AG04450 (cell line): ENCODE measurements at places on chromosomes 11 and 22. TPM values are rescaled to one million over a fixed set of nuclear protein-coding genes. Genes with fewer than 3 reads are reported as not detected.

DNA sequence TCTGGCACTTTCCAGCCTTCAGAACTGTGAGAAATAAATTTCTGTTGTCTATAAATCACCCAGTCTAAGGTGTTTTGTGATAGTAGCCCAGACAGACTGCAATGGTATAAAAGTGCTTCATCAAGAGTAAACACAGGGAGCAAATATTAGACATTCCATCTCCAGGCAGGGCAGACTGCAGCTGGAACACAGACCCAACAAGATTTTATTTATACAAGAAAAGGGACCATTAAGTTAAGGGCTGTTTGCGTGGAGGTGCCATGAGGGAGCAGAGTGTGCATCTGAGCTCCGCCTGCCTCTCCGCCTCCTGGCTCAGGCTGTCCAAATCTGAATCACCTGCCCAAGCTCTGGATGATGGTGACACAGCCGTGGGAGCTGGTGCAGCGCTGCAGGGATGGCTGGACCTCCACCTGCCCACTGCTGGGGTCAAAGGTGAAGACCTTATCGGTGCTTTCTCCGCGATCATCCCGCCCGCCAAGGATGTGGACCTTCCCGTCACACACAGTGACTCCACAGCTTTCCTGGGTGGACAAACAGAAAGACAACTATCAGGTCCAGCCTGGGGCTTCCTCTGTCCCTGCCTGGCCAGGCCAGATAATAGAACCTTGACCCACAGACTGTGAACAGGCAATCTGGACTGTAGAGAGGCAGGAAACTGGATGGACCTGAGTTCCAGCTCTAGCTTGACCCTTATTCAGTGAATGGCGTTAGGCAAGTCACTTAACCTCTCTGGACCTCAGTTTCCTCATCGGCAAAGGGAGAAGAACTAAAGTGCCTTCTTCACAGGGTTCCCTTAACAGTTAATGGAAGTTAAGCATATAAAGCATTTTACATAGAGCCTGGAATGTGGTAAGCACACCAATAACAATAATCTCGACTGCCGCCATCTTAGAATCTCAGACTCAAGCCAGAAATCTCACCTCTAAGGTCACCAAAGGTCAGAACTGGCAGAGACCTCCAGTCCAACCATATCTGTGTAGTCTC lies 10.5 kb downstream of the KLHL35 start:
- no peak for DNase-seq

- no peak for DNase-seq
These were observed 954.6 kb downstream of the TBC1D22A start for GRCh38 chr22:47716890-47717615.

DNA sequence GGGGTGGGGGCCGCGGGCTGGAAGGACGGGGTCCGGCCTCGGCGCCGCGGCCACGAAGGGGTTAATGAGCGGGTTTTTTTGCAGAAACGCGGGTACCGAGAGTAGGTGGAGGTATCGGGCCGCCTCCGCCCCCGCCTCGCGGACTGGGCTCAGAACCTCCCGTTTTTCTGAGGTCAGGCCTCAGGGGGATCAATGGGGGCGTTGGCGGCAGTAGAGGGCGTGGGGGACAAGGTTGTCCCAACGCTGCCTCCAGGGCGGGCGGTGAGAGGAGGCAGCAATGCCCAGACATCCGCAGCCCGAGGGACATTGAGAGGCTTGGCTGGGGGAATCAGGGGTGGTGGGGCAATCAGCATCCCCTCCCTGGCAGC lies 34.8 kb upstream of the PRODH start:
- DNase-seq: no peak

- DNase-seq: no peak
These were observed 1.4 kb downstream of the TTC12 start for GRCh38 chr11:113315811-113316210.

GRCh38 chr11:22869325-22869724 lies 9.1 kb upstream of the CCDC179 start:
- DNase-seq: no peak

DNA sequence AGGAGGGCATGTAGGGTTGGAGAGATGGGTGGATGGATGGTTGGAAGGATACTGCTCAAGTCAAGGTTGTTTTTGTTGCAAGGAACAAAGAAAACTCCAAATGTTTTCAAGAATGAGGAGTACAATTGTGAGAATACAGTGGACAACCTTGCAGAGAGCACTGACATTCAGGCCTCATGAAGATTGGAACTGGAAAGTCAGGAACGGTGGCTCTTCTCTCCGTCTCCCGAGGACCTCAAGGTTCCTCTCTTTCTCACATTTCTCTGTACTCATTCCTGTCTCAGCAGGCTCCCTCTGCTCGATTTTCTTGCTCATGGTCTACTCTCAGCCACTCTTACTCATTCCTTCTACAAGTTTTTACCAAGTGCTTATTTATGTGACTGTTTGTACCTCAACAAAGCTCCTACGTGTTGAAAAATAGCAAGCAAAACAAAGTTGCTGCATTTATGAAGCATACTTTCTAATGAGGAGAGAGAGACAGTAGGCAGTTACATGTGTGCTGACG lies 97.6 kb downstream of the SWAP70 start:
- DNase-seq: no peak

GRCh38 chr11:34727228-34727737 lies 106.4 kb downstream of the EHF start:
- DNase-seq: no peak

- DNase-seq: no peak
These were observed 768 bp downstream of the LDHA start for GRCh38 chr11:18394928-18395734.

The CARS1 gene
- 137 and 139 TPM in 2 replicates for polyA plus RNA-seq

The RAB3IL1 gene
- 2.7 and 3.6 TPM in 2 replicates for polyA plus RNA-seq

The PIH1D2 gene
- 1.5 TPM in 2 replicates for polyA plus RNA-seq

The KRTAP5-9 gene
- not detected in 2 replicates for polyA plus RNA-seq

The POTEH gene
- polyA plus RNA-seq: not detected in 2 replicates

The RNF121 gene
- polyA plus RNA-seq: 47.3 and 47.8 TPM in 2 replicates

The CCDC81 gene
- 1.7 and 2.3 TPM in 2 replicates for polyA plus RNA-seq

The CALCA gene
- not detected in 2 replicates for polyA plus RNA-seq

The SCYL1 gene
- 60.9 and 90.0 TPM in 2 replicates for polyA plus RNA-seq

The GUCY1A2 gene
- 0.04 TPM in 2 replicates for polyA plus RNA-seq
